Heart right ventricle (tissue), 16 donors: ENCODE measurements at places on chromosomes 12 and 14.

- DNase-seq, result no peak
Measured at GRCh38 chr14:76101391-76102379, 50.0 kb upstream of the GPATCH2L start.

GRCh38 chr14:50002926-50003212 is 110.0 kb downstream of the ARF6 start:
- no peak for DNase-seq

- DNase-seq, result no peak
Measured at GRCh38 chr12:115057445-115057844, 373.5 kb upstream of the TBX3 start.

GRCh38 chr14:104795781-104796686 is 486 bp upstream of the AKT1 start:
- peak; percentile 50 for DNase-seq

DNA sequence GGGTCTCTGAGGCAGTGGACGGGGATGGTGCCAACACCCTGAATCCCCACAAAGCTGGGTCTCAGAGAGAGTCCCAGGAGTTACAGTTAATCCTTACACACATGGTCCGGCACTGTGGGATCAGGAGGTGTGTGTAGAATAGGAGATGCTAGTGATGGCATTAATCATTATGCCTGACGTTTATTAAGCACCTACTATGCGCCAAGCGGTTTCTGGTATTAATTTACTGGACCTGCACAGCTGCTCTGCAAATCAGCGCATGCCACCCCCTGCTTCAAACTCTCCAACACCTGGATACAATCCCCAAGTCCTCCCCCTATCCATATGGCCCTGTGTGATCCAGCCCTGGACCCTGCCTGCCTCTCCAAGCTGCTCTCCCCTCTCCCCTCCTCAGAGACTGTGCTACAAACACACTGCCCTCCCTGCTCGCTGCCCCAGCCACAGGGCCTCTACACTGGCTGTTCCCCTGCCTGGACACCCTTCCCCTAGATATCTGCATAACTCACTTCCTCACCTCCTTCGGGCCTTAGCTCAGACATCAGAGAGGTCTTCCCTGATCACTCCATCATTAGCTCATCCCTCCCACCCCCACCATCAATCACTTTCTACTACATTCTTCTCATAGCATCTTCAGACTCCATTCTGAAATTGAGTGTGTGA is 86.0 kb downstream of the RFLNA start:
- DNase-seq, result no peak
